AG04449 (cell line): ENCODE measurements at places on chromosomes 4 and X.

DNA sequence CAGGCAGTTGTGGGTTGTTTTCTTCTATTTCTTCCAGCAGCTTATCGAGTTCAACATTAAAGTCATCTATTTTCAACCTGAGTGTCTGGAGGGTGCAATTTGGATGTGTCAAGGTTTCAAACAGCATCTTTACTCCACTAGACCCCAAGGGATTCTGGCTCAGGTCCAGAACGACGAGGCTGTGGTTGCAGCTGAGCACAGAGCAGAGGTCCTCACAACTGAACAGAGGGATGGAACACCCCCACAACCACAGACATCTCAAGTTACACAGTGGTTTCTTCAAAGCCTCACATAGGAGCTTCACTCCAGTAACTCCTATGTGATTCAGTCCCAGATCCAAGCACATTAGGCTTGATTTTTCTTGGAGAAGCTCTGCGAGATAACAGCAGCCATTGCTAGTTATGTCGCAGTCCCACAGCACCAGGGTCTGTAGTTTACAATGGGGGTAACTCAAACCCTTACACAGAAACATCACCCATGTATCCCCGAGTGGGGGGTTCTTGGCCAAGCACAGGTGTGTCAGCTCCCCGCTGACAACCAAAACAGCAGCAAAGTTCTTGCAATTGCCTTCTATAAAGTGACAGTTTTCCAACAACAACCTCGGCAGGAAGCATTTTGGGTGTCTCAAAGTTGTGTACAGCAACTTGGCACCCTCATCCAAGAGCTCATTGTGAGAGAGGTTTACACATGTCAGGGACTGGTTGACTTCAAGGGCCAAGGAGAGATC, 2.8 kb downstream of the NLRP2B start:
- DNase-seq: no peak

DNA sequence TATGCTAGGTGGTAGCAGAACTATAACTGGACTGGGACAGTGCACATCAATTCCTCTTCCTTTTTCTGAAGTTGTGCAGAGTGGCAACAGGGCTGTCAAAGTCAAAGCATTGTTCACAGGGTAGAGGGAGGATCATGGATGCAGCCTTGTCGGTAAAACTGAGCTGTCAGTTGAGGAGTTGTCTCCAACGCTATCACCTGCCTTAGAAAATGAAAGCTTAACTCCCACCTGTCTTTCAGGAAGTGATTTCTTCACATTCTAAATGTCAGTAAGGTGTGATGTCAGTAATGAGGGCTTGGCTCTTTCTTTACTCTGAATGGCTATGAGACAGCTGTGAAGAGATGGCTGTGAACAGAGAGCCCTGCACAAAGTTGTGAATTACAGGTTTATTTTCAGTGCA, 66.4 kb upstream of the BANK1 start:
- DNase-seq: no peak

- no peak for DNase-seq
These were observed 44.4 kb downstream of the PCGF3 start for GRCh38 chr4:749698-750666.

DNA sequence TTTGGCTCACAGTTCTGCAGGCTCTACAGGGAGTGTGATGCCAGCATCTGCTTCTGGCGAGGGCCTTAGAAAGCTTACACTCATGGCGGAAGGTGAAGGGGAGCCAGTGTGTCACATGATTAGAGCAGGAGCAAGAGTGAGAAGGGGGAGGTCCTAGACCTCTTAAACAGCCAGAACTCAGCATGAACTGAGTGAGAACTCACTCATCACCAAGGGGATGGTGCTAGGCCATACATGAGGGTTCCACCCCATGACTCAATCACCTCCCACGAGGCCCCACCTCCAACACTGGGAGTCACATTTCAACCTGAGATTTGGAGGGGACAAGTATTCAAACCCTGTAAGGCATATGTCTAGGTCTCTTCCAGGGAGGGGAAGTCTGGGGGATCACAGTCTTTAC, 33.4 kb downstream of the SPRY1 start:
- DNase-seq: no peak

DNA sequence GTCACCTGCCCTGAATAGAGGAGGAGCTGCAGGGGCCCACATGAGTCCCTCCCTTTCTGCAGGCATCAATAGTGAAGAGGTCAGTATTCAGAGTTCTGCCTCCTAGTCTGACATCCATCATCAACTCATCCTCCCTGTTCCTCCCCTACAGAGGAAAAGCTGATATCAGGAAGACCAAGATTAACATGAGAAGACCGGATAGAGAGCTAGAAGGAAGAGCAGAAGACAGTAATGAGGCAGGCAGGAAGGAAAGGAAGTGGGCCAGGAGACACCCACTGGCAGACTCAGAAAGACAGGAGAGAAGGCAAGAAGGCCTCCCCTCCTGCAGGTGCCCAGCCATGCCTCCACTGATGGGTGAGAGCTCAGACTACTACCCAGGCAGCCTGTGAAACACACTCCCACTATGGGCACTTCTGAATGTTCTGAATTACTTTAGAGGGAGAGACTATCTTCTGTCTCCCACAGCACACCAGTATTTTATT, 74.6 kb downstream of the CC2D2A start:
- no peak for DNase-seq

DNA sequence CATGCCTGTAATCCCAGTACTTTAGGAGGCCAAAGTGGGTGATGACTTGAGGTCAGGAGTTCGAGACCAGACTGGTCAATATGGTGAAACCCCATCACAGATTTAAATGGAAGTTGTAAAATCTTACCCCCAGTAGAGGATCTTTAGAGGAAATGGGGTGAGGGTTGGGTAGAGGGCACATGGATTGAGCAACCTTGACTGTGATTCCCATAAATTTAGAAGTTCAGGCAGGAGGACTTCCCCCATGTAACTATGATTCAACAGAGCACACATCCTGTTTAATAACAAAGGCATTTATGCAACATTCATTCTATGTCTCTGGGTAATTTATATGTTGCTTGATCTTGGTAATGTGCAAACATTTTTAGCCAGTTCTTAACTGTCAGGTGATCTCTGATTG, 143.1 kb downstream of the RBM47 start:
- no peak for DNase-seq

GRCh38 chr4:24032371-24032989, 142.6 kb upstream of the PPARGC1A start:
- no peak for DNase-seq

DNA sequence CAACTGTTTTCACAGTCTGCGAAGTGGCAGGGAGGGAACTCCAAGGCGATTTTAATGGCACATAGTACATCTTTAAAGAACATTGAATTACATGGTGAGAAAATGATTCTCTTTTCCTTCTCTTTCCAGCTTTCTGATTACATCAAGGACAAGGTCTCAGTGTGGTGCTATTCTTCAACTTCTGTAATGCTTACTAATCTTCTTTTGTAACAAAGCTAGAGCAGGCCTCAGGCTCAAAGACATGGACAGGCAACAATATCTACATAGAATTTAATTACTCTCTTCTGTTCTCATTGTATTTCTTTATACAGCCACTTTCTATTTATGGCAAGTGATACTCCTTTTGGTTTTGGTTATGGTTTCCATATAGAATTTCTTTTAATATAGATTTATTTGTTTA, 48.4 kb downstream of the RTL5 start:
- DNase-seq: no peak
